ENCODE measurements at places on chromosomes 3 and 15.

DNA sequence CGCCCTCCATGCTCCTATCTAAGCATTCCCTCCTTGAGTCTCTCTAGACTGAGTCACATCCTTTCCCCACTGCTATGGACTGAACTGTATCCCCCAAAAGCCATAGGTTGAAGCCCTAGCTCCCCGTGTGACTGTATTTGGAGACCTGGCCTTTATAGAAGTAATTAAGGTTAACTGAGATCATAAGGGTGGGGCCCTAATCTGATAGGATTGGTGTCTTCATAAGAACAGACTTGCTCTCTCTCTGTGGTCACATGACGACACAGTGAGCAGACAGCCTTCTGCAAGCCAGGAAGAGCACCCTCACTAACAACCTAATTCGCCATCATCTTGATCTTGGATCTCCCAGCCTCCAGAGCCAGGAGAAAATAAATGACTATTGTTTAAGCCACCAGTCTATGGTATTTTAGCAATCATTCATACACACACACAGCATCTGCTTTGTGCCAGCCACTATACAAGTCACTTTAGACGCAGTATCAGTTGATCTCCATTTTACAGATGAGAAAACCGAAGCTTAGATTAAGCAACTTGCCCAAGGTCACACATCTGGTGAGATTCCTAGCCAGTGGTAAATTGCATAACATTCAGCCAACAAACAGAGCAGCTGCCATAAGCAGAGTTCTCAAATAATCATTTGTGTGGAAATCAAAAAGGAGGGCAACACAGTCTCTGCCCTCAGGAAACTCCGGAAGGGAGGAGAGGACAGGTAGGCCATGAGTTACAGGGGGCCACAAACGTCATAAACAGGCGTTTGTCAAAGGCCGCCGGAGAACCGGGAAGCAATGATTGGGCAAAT lies 66.3 kb upstream of the HES1 start:
- DNase-seq, result no peak

DNA sequence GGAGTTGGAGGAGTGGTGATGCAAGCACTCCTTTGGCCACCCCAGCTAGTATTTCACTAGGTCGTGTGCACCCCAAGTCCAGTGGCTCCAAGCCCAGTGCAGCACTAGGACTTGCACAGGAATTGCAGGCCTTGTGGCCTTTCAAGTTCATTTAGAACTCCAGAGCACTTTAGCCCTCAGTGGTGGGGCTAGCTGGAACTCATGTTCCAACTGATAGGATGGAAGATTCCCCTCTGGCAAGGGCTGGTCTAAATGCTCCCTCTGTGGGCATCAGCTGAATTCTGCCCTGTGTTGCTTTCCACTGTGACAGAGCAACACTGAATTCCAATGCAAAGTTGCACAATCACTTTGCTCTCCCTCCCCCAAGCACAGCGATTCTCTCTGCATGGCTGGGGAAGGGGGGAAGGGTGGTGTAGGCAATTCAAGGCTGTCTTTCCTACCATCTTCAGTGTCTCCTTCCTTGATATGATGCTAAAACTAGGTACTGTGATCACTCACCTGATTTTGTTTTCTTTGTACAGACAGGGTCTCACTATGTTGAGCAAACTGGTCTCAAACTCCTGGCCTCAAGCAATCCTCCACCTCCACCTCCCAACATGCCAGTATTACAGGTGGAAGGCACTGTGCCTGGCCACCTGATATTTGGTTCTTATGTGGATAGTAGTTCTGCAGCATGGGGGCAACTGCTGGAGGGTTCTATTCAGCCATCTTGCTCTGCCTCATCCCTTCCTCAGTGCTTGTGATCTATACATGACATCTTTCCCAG lies 10.3 kb downstream of the USF3 start:
- DNase-seq, result no peak

DNA sequence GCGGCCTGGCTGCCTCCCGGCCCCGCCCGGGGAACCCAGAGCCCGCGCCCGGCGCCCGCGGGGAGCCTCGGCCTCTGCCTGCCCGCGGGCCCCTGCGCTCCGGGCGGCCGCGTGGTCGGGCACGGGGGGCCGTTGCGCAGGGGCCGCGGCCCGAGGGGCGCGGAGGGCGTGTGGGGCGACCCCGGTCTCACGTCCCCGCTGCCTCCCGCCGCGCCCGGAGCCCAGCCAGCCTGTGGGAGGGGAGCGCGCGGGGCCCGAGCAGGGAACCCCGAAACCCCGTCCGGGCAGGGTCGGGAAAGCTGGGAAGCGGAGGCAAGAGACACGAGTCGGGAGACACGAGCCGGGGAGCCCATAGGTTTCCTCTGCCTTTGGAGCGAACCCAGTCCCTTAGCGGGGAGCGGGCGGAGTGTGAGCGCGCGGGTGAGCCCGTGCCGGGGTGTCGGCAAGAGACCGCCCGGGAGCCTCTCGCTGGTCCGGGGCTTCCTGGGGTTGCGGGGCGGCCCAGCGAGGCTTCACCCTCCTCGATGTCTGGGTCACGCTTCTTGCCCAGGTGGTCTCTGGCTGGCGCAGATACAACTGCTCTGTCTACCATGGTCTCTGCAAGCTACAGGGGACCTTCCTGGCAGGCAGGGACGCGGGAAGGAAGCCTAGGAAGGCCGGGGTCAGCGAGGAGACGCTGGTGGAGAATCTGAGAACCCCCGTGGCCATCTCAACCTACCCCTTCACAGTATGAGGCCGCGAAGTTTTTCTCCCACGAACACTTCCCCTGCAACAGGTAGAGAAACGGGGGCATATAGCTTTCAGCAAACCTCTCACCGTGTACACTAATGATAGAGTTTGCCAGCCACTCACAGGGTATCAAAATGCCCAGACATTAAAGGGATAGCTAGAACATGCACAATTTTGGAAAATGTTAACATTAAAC lies 586 bp downstream of the LRRK1 start:
- no peak for DNase-seq

GRCh38 chr15:92605225-92605944 lies 50.2 kb downstream of the FAM174B start:
- no peak for DNase-seq

GRCh38 chr15:88649753-88650551 lies 11.1 kb downstream of the ISG20 start:
- no peak for DNase-seq

GRCh38 chr15:41423979-41424659 lies 7.2 kb downstream of the RTF1 start:
- no peak for DNase-seq

Measured in stimulated activated CD8-positive, alpha-beta memory T cell treated with anti-CD3 and anti-CD28 coated beads, Interleukin-15, amount 100 ng/mL, for 48 hours (primary cell).